Uterus (tissue), 4 donors: ENCODE measurements at places on chromosomes 16 and 17. TPM values are rescaled to one million over a fixed set of nuclear protein-coding genes. Genes with fewer than 3 reads are reported as not detected.
A peak's percentile ranks its signal among the peaks of the same experiment; 100 is the strongest.

The KRT39 gene
- total RNA-seq = not detected

DNA sequence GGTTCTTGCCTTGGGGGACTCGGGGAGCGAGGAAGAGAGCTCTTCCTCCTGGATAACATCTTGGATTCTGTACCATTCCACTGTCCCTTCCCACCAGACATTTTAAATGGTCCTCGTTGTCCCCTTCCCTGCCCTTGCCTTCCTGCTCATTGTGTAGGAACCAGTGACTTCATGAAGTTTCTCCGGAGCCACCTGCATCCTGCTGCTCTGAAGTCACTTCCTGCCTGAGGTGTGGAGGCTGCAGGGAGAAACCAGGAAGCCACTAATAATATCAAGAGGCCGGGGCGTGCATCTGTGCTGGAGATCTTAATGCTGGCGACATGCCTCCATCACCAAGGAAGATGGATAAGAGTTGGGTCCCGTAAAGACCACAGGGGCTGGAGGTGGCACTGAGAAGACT is 6.2 kb upstream of the SLC16A13 start:
- no peak overlapping the region for H3K4me3 ChIP-seq
- H3K36me3 ChIP-seq = no peaks in the 10 kb centered on the region

The IGF2BP1 gene
- under 0.01 TPM for total RNA-seq

The SLC22A31 gene
- not detected for total RNA-seq

DNA sequence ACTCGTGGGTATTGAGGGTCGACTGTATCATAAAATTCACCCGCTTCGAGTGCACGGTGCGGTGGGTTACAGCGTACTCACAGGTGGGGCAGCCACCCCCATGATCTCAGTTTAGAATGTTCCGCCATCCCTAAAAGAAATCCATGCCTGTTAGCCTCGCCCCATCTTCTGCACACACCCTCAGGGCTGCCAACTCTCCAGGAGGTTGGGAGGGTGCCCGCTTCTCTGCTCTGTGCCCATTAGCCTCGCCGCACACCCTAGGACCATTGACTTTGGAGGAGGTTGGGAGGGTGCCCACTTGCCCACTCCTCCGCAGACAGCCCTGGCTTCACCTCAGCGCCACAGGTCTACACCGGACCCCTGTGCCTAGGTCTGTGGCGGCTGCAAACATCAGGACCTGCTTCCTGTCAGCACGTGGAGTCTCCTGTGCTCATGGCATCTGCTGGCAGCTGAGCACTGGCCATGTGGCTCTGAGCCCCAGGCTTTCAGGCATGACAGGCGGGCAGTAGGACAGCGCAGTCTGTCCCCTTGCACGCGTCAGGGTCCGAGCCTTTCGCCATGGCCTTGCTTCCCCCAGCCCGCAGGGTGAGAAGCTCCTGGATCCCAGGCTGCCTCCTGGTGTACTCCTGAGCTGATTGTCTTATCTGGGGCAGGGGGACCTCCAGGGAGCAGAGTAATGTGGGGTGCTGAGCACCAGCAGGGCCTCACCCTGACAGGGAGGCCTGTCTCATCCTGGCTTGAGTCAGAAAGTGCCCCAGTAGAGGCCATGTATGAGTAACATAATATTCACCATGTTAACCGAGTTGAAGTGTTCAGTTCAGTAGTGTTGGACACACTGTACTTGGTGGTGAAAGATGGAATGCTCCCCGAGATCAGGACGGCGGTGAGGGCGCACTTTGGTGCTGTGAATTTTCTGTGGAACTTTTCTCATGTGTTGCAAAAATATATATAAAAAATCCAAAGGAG is 21.9 kb downstream of the NME3 start:
- H3K4me1 ChIP-seq = no peaks in the 10 kb centered on the region
- DNase-seq = no peak
- no peak overlapping the region for H3K27ac ChIP-seq
- no peaks in the 10 kb centered on the region for H3K27me3 ChIP-seq
- H3K4me3 ChIP-seq = no peak overlapping the region

DNA sequence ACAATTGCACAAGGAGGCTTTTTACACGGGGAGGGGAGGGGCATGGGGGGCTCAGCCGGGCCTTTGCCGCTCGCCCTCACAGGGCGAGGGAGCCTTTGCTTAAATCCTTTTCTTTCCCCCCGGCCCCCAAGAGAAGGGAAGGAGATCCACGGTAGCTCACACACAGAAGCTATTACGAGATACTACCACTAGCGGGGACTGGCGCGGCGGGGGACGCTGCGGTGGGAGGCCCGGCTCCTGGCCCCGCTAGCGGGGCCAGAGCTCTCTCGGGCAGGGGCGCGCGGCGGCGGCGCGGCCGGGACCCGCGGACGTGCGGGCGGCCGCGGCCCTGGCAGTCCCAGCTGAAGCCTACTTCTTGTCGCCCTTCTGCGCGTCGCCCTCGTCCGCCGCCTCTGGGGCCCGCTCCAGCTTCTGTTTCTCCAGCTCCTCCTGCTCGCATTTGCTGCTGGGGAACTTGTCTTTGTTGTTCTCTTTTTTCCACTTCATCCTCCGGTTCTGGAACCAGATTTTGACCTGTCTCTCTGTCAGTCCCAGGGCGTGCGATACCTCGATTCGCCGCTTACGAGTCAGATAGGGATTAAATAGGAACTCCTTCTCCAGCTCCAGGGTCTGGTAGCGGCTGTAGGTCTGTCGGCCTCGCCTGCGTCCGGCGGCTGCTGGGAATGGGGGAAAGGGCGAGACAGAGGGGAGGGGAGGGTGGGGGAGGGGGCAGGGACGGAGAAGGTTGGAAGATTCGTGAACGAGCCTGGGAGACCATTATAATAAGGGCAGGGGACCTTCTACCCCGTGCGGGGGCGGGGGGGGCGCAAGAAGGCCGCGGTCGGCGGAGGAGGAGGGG is 2.0 kb downstream of the HOXB8 start:
- H3K27ac ChIP-seq = peak overlapping the region; percentile 75
- DNase-seq = no peak
- H3K36me3 ChIP-seq = no peaks in the 10 kb centered on the region
